ENCODE measurements at places on chromosomes 4 and X.

DNA sequence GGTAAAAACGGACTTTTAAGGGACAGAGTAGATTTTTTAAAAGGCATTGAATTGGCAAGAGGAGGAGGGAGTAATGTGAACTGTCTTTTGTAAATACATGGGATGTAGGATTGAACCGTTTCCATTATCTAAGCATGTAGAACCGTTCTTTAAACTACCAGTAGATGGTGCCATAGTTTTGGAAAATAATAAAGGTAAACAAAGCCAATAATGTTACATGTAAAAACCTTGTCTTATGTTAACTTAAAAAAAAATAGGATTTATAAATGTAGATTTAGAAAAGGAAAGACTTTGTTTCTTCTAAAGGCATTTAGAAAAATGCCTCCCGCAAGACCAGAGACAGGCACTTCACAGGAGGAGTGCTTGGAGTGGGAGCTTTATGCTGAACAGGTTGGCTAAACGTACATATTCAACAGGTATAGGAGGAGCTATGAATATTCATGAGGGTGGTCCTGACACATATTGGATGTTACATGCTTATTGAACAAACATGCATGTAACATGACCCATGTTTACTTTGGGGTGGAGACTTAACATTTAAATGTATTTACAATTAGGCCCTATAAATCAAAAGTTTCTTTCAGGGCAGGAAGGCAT, 45.5 kb upstream of the FAM241A start:
- peak; percentile 53 for DNase-seq

GRCh38 chrX:75522565-75523431, at the start of gene ZDHHC15:
ZDHHC15 (minus strand) TSS chrX:75523037; CDS start chrX:75523024, 13 bp downstream.
- peak; percentile 43 for DNase-seq

GRCh38 chr4:1469607-1470392, 63.6 kb upstream of the NKX1-1 start:
- no peak for DNase-seq

DNA sequence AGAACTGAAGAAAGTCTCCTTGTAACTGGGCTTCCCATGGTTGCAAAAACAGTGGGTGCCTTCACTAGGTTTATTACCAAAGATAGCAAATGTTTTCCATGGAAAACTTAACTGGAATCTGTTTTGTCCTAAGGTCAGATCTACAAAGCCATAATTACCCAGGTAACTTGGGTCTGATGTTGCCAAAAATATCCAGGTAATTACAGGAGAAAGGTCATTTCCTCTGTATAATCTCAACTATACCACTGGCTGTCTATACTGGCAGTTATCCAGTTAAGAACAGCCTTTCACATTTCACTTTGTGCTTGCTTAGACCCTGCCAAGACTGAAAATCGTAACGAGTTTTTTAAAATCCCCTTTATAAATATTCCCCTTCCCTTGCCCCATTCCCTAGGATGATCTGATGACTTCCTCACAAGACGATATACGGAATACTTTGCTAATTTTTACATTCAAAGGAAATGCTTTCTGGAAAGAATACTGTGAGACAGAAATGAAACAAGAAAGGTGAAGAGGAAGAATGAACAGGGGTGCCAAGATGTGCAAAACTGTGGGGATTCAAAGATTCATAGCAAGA, 105.5 kb downstream of the MAML3 start:
- DNase-seq = no peak

GRCh38 chr4:55303760-55304165, 42.3 kb upstream of the SRD5A3 start:
- no peak for DNase-seq

DNA sequence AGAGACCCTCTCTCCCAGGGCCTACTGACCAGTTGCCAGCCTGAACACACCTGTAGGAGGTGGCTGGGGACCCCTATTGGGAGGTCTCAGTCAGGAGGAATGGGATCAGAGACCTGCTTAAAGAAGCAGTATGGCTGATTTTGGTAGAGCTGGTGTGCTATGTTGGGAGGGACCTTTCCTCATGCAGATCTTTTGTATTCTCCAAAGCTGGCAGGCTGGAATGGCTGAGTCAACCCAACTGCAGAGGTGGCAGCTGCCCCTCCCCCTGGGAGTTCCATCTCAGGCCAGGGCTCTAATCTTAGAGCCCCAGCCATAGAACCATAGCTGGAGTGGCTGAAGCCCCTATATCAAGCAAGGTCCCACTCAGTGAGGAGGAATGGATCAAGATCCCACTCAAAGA, 279.3 kb upstream of the BMP3 start:
- no peak for DNase-seq

DNA sequence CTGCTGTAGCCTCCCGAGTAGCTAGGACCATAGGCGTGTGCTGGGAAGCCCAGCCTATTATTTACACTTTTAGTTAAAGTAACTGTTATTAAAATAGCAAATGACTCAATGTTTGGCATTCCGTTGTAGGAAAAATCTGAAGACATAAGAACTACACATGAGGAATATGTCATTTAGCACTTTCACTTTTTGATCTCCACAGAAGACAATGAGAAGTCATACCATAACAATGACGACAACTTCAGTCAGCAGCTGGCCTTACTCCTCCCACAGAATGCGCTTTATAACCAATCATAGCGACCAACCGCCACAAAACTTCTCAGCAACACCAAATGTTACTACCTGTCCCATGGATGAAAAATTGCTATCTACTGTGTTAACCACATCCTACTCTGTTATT, 6.7 kb downstream of the GPR34 start:
- no peak for DNase-seq

DNA sequence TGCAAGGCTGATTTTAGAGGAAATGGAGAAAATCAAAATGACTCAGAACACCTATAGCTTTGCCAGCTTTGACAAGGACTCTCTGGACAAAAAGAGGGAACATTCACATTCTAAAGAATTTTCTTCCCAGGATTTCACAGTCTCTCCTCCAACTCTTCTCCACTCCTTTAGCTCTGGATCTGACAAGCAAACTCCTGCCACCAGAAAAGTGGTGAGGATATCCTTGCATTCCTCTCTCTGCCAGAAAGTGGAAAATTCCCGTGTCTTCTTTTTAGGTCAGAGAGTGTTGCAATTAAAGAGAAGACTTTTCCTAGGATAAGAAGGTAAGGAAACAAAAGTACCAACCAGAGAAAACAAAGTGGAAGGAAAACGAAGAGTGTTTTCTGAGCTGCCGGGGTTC, 16.1 kb upstream of the PDGFRA start:
- DNase-seq = no peak

GRCh38 chr4:140472156-140472555, 25.9 kb downstream of the MGAT4D start:
- no peak for DNase-seq

- DNase-seq = no peak
These were observed 15.6 kb downstream of the LAMTOR3 start for GRCh38 chr4:99878604-99879003.

- peak; percentile 22 for DNase-seq
These were observed 4.6 kb downstream of the SEC31A start for GRCh38 chr4:82886147-82886942.

- DNase-seq = no peak
These were observed 153.7 kb downstream of the VEGFC start for GRCh38 chr4:176638992-176639391.

- no peak for DNase-seq
These were observed 27.3 kb upstream of the RAPGEF2 start for GRCh38 chr4:159075531-159075932.

GRCh38 chr4:57580710-57581599, 470.8 kb upstream of the IGFBP7 start:
- DNase-seq = no peak

DNA sequence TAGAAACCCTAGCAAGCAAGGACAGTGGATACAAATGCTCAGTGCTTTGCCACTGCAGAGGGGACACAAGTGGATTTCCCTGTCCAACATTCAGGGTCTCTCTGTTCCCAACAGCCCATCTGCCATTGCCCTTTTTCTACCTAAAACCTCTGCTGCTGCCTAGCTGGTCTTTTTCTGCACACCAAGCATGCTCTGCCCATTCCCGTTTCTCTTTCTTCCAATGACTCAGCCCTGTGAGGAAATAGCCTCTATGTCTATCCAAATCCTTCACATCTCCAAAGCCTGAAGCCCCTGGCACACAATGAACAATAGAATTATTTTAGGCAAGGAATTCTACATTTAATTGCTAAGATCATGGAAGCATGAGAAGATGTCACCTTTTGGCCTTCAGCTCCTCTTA, 5.7 kb upstream of the AMELX start:
- peak; percentile 8 for DNase-seq

DNA sequence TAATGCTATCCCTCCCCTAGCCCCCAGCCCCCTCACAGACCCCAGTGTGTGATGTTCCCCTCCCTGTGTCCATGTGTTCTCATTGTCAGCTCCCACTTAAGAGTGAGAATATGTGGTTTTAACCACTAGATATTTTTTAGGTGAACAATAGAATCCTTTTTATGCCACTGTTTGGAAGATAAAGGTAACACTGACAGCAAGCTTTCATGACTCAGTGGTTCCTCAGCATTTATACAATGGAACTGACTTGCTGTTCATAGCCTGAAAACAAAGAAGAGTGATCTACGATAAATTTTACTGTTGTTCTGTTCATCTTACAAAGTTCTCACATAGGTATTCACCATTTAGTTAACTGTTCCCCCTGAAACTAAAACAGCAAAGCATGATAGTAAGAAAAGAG, 147.8 kb downstream of the ARHGAP10 start:
- DNase-seq = no peak

DNA sequence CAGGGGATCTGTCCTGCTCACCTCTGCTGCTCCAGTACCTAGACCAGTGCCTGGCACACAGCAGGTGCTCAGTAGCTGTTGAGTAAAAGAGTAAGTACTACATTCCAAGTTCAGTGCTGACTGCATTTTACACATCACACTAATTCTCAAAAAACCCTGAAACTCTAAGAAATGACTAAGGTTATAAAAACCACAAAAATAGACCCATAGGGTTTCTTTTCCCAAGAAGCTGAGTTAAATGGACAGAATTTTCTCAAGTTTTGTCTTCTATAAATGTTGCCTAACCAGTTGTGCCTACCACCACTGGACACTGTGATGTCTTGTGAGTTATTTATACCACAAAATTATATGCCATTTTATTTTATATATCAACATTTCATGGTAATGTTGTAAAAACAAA, 78.9 kb upstream of the RXFP1 start:
- DNase-seq = no peak

- DNase-seq = peak; percentile 80
These were observed 85.5 kb downstream of the STARD8 start for GRCh38 chrX:68732906-68733493.

- DNase-seq = no peak
These were observed 39.2 kb upstream of the HS3ST1 start for GRCh38 chr4:11467931-11468330.

DNA sequence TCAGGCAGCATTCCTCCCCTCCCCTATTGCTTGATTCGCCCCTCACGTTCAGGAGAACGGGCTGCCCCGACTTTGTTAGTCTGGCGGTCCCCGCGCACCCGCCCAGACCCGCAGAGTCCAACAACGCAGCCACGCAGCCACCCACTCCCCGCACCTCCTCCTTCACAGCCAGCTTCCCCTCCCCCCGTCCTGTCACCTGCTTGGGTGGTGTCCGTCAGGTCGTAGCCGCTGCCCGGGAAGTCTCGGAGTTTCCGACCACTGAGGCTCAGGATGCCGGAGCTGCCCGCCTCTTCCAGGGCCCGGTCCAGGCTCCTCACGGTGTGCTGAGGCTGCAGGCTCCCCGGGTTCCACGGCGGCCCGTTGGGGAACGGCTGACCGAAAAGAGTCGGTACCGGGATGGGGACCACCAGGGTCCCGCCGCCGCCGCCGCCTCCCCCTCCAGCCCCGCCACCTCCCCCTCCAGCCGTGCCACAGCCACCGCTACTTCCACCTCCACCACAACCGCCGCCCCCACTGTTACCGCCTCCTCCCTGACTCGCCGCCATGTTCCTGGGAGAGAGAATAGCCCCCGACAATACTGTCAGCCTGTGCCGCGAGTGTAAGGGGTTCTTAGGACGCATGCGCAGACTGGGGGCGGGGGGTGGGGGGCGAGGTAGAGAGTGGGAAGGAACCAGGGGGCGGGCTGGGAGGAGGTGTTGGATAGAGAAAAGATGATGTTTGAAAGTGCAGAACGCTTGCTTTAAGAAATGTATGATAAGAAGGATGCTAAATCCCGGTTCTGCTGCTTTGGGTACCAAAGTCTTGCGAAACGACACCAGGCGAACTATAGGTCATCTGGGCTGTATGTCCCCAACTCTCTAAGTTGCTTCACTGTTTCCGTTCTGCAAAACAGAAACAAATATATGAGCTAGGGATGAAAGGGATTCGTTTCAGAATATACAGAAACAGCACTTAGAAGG, at the start of gene LRCH2:
TSS of gene LRCH2 (minus strand) at position 600 of the 959 bp plus-strand sequence. CDS start at position 545, 55 bp downstream.
- peak; percentile 72 for DNase-seq

DNA sequence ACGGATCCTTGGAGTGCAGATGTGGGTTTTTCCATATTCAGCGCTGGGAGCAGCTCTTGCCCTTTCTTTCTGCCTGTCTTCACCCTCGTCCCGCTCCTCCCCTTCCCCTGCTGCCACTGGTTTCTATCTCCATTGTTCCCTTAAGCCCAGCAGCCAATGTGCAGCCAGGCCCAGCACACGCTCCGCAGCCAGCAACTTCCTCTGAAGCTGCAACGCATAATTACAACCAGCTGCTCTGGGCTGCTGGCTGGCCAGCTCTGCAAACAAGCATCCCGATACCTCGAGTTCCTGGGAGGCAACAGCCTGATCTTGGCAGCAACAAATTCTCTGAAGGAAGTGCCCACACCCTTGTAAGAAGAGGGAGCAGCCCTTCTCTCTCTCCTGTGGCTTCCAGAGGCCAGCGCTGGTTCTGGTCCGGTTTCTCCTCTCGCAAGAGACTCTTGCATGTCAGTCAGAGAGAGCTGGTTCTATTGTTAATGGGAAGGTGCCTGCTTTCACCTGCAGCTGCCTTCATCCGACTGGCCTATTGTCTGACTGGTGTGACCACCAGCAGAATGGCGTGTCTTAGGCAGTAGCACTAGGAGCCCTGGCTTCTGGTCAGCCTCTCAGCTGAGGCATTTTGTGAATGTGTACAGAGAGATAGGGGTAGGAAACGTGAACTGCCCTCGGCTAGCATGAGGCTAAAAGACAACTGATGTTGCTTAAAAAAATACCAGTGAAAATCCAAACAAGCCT, 83.8 kb upstream of the MAML3 start:
- peak; percentile 90 for DNase-seq

DNA sequence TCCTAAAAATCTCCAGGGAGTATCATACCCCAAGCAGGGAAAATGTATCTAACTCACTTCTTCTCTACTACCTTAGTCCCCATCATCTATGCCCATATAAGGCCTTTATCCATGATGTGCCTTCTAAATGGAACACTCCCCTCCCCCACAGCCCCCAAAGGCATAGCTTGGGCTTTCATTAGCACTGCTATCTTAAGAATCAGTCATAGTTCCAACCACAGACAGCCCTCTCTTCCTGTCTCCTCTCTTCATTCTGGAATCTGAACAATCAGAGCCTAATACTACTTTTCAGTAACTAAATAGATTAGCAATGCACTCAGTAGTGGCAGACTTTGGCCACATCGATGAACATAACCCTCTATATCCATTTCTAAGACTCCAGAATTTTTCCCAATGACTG, 313.2 kb upstream of the DKK2 start:
- DNase-seq = no peak
